ENCODE measurements at places on chromosomes 2 and 18. TPM values are rescaled to one million over a fixed set of nuclear protein-coding genes. Genes with fewer than 3 reads are reported as not detected.

GRCh38 chr18:45106331-45106774, 425.7 kb downstream of the SETBP1 start:
- H3K4me1 ChIP-seq: no peaks in the 10 kb centered on the region
- DNase-seq: no peak
- no peaks in the 10 kb centered on the region for H3K36me3 ChIP-seq
- H3K27me3 ChIP-seq: peaks cover 2% of the 10 kb centered on the region

DNA sequence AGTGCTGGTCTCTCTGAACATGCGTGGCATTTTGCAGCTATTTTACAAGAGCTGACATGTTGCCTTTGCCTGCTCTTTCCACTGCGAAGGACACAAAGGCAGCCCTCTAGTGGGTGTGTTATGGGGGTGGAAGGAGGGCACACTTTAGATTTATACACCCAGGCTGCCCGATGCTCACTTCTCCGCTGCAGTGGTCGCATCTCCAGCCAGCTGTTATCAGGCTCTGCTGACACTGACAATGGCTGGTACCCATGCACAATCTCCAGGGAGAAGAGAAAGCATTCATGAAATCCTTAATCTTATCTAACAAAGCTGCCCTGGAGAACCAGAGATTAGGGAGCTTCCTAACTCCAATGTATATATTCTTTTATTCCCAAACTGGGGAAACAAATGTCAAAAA, 113.5 kb downstream of the EPHA4 start:
- H3K27me3 ChIP-seq: peaks cover 2% of the 10 kb centered on the region

- peaks cover 13% of the 10 kb centered on the region for H3K36me3 ChIP-seq
- H3K4me3 ChIP-seq: no peak overlapping the region
- peaks cover under 1% of the 10 kb centered on the region for H3K4me1 ChIP-seq
- no peak overlapping the region for H3K27ac ChIP-seq
Observed at GRCh38 chr2:238811759-238812158, 36.1 kb upstream of the TWIST2 start.

GRCh38 chr18:49884465-49884864, 71.1 kb upstream of the ACAA2 start:
- no peaks in the 10 kb centered on the region for H3K36me3 ChIP-seq
- H3K27ac ChIP-seq: no peak overlapping the region
- no peak for DNase-seq
- peaks cover 4% of the 10 kb centered on the region for H3K27me3 ChIP-seq
- no peak overlapping the region for H3K4me3 ChIP-seq
- H3K4me1 ChIP-seq: no peaks in the 10 kb centered on the region

DNA sequence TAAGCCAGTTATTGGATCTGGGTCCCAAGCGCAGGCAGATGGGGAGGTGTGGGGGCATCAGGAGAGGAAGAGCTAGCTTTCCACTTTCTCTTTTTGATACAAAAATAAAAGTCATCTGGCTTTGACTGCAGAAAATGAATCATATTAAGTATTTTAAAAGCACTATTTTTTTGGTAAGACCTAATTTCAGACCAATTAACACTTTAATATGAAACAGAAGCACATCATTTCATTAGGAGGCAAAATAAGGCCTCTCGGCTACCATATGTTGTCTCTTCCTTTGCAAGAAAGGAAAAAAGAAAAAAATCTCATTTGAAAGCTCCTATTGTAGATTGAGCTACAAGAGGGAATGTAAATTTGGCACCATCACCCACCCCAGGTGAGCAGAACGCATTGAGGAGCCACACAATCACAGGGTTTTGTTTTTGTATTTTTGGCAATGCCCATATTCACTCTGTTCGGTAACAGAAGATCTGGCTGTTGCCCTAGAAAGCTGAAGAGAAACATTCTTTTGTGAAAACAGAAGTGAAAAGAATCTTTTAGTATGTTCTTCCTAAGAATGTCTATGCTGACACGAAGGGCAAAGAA, 390.7 kb upstream of the ETAA1 start:
- H3K27me3 ChIP-seq: peaks cover 2% of the 10 kb centered on the region
- H3K36me3 ChIP-seq: peaks cover 5% of the 10 kb centered on the region
- no peaks in the 10 kb centered on the region for H3K4me1 ChIP-seq
- no peak for DNase-seq
- no peak overlapping the region for H3K4me3 ChIP-seq

DNA sequence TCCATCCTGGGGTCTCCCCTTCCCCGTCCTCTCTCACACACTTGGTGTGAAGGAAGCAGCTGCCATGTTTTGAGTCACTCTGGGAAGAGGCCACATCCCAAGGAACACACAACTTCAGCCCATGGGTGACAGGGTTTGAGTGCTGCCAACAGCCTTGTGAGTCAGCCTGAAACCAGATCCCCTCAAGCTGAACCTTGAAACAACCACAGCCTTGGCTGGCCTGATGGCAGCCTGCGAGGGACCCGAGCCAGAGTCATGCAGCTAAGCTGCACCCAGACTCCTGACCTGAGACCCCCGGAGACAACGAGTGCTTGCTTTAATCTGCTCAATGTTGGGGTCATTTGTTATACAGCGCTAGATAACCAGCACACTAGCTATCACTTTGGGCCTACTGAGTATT, 19.3 kb upstream of the MC2R start:
- no peaks in the 10 kb centered on the region for H3K4me1 ChIP-seq
- H3K4me3 ChIP-seq: no peak overlapping the region
- peaks cover 5% of the 10 kb centered on the region for H3K36me3 ChIP-seq
- no peak for DNase-seq
- H3K27ac ChIP-seq: no peak overlapping the region
- peaks cover 2% of the 10 kb centered on the region for H3K27me3 ChIP-seq

GRCh38 chr18:5370332-5370731, 74.8 kb upstream of the ZBTB14 start:
- no peak overlapping the region for H3K4me3 ChIP-seq
- DNase-seq: no peak
- no peaks in the 10 kb centered on the region for H3K4me1 ChIP-seq
- H3K36me3 ChIP-seq: no peaks in the 10 kb centered on the region
- no peak overlapping the region for H3K27ac ChIP-seq
- no peaks in the 10 kb centered on the region for H3K27me3 ChIP-seq

DNA sequence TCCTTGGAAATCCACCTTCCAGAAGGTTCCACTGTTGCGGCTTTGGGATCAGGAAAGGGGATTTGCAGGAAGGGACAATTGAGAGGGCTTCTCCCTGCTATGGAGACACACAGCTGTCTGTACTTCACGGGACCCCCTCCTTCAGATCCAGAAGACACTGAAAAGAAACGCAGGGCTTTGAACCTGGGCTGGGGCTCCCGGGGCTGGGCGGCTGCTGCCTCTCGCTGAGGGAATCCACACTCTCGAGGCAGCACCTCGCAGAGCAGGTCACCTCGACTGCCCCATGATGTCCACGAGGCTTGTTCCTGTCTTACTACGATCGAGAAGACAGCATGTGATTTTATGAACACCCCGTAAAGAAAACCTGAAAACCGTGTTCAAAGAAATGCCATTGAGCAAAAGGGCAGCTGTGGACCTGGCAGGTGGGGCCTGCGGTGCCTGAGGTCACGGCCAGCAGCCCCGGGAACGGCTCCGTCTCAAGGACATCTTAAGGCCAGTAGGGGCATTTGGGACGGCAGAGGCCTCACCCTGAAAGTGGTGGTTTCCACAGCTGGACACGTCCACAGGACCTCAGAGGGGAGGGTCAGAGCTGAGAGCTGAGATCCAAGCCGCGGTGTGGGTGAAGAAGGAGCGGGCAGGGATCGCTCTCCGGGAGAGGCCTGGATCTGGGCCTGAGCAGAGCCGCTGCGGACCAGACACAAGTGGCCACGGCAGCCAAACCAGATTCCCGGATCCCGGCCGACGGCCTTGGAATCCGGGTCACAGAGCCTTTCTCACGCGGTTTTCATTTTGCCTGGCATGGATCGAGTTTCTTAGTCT, 165.7 kb downstream of the RTP5 start:
- H3K36me3 ChIP-seq: peaks cover 5% of the 10 kb centered on the region
- H3K27ac ChIP-seq: no peak overlapping the region
- H3K27me3 ChIP-seq: peaks cover 4% of the 10 kb centered on the region
- no peaks in the 10 kb centered on the region for H3K4me1 ChIP-seq
- no peak overlapping the region for H3K4me3 ChIP-seq

GRCh38 chr18:37238282-37239108, 327.1 kb downstream of the CELF4 start:
- no peak overlapping the region for H3K4me3 ChIP-seq
- no peaks in the 10 kb centered on the region for H3K36me3 ChIP-seq
- H3K27ac ChIP-seq: no peak overlapping the region
- no peak for DNase-seq
- peaks cover 8% of the 10 kb centered on the region for H3K27me3 ChIP-seq
- H3K4me1 ChIP-seq: no peaks in the 10 kb centered on the region

DNA sequence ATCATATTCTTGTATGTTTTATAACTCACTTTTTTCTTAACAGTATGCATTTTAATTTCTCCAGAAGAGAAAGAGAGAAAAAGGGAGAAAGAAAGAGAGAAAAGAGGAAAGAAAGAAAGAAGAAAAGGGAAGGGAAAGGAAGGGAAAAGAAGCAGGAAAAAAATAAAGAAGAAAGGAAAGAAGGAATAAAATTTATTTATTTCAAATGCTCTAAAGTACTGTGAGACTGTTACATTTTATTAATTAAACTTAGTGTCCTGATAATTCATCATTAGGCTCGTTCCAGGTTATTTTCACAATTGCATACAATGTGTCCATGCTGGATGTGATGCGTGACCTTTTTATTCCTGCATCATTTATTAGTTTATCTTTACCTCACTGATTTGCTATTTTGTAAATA, 1023.4 kb upstream of the KLHL29 start:
- no peaks in the 10 kb centered on the region for H3K36me3 ChIP-seq
- H3K4me3 ChIP-seq: no peak overlapping the region
- DNase-seq: no peak
- H3K4me1 ChIP-seq: no peaks in the 10 kb centered on the region

GRCh38 chr2:177237932-177238331, 25.3 kb downstream of the HNRNPA3 start:
- DNase-seq: no peak
- no peaks in the 10 kb centered on the region for H3K27me3 ChIP-seq
- H3K4me3 ChIP-seq: no peak overlapping the region
- peaks cover 49% of the 10 kb centered on the region for H3K4me1 ChIP-seq
- no peak overlapping the region for H3K27ac ChIP-seq

DNA sequence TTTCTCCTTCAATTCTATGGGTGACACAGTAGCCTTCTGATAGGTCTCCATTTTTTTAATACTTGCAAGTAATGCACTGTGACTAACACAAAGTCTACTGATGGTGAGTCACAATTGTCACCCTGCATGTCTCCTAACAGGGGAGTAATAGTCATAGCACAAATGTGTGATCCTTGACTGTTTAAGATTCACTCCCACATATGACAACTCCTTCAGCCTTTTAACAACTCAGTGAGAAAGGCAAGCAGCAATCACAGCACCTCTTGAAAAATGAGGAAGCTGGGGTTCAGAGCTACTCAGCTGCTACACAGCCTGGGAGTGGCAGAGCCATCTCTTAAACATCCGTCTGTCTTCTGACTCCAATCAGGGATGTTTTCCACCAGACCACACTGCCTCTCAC, 63.8 kb downstream of the EHD3 start:
- no peaks in the 10 kb centered on the region for H3K36me3 ChIP-seq
- no peak overlapping the region for H3K27ac ChIP-seq
- peaks cover 1% of the 10 kb centered on the region for H3K27me3 ChIP-seq
- DNase-seq: no peak

DNA sequence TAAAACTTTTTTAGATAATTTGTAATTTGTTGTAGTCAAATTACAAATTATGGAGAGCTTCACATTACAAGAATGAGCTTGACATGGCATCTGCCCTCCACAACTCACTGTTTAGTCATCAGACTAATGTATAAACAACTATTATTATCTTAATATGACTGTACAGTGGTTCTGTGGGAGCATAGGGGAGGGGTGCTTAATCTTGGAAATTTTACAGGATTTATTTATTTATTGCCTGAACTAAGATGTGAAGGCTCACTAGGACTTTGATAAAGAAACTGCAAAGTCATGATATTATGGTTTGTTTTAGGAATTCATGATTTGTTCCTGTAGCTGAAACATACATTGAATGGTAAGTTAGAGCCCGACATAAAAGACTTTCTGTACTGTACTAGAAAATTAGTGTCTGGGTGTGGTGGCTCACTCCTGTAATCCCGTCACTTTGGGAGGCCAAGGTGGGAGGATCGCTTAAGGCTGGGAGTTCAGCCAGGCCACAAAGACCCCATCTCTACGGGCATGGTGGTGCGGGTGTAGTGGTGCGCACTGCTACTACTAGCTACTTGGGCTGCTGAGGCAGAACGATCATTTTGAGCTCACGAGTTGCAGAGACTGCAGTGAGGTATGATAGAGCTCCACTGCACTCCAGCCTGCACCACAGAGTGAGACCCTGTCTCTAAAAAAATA, 2.1 kb downstream of the MARCHF7 start:
- H3K36me3 ChIP-seq: no peaks in the 10 kb centered on the region
- peaks cover 8% of the 10 kb centered on the region for H3K27me3 ChIP-seq
- peaks cover 15% of the 10 kb centered on the region for H3K4me1 ChIP-seq

GRCh38 chr2:207041786-207042554, 102.7 kb downstream of the CPO start:
- no peaks in the 10 kb centered on the region for H3K27me3 ChIP-seq
- H3K4me1 ChIP-seq: peaks cover 40% of the 10 kb centered on the region
- no peaks in the 10 kb centered on the region for H3K36me3 ChIP-seq
- no peak for DNase-seq

GRCh38 chr18:44098551-44099098, 582.1 kb upstream of the SETBP1 start:
- no peak overlapping the region for H3K4me3 ChIP-seq
- no peaks in the 10 kb centered on the region for H3K4me1 ChIP-seq
- no peak overlapping the region for H3K27ac ChIP-seq
- H3K36me3 ChIP-seq: no peaks in the 10 kb centered on the region
- DNase-seq: peak; percentile 21
- H3K27me3 ChIP-seq: no peaks in the 10 kb centered on the region

DNA sequence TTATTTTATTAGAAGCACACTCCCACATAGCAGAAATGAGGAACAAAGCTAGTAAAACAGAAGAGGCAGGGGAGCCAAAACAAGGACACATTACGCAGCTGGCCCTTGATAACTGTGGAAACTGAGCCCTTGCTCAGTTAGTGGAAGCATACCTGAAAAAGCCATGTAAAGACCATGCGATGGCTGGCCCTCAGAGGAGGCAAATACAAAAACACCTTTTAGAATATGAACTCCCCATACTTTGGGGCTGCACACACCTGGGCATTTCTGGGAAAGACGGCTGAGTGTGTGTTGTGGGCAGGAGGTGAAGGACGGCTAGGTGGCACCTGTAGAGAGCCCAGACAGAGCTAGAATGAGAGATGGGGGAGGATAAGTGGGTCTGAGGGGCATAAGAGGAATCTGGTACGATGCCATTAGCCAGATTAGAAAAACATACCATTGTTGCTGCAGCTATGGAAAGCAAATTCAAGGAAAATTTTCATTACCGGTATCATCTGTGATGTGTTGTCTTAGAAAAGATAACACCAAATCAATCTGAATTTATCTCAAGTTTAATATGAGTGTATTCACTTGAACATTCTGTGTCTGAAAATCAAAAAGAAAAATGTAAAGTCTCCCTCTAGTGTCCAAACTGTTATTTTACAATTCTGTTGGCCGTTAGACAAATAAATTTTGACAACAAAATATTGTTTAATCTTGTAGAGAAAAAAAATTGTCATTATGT, 45.2 kb upstream of the SULT1C3 start:
- no peak overlapping the region for H3K4me3 ChIP-seq
- DNase-seq: no peak
- no peaks in the 10 kb centered on the region for H3K36me3 ChIP-seq

- H3K27me3 ChIP-seq: peaks cover 8% of the 10 kb centered on the region
- H3K27ac ChIP-seq: peak overlapping the region; percentile 30
- H3K4me3 ChIP-seq: no peak overlapping the region
- no peaks in the 10 kb centered on the region for H3K36me3 ChIP-seq
- no peak for DNase-seq
Observed at GRCh38 chr18:58315739-58316215, 271.8 kb downstream of the NEDD4L start.

The ABCG8 gene
- total RNA-seq: not detected

The NLRC4 gene
- total RNA-seq: not detected

The PRSS56 gene
- total RNA-seq: not detected

The DSG1 gene
- total RNA-seq: not detected

The TXNDC2 gene
- not detected for total RNA-seq

The SCYGR7 gene
- not detected for total RNA-seq

The FZD7 gene
- 19.0 TPM for total RNA-seq
